ENCODE measurements at places on chromosomes 13 and 19. TPM values are rescaled to one million over a fixed set of nuclear protein-coding genes. Genes with fewer than 3 reads are reported as not detected.
A peak's percentile ranks its signal among the peaks of the same experiment; 100 is the strongest.

DNA sequence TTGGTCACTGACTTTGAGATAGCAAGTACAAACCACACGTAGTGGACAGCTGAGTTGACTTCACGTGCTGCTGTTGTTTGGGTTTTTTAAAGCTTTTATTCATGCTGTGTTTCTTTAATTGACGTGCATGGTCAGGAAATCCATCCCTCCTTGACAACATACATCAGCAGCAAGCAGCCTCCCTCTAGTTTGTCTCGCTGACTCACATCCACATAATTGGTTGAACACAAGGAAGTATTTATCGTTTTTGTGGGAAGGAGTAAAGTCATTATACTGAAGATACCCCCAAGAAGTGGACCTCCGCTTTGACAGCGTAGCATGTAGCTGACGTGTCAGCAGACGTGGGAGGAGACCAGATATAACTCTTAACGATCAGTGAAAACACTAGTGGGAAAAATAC, 355.8 kb downstream of the MYO16 start:
- no peak overlapping the region for H3K27ac ChIP-seq
- H3K4me1 ChIP-seq, result no peaks in the 10 kb centered on the region
- no peak overlapping the region for H3K4me3 ChIP-seq
- no peak for DNase-seq

GRCh38 chr19:58182577-58182988, 278 bp upstream of the ZNF274 start:
- no peak for DNase-seq
- peak overlapping the region; percentile 87 for H3K4me3 ChIP-seq

- no peaks in the 10 kb centered on the region for H3K27me3 ChIP-seq
- no peak for DNase-seq
- no peaks in the 10 kb centered on the region for H3K36me3 ChIP-seq
- H3K4me1 ChIP-seq, result no peaks in the 10 kb centered on the region
- no peak overlapping the region for H3K27ac ChIP-seq
- no peak overlapping the region for H3K4me3 ChIP-seq
Observed at GRCh38 chr19:29806098-29806866, 5.5 kb upstream of the CCNE1 start.

DNA sequence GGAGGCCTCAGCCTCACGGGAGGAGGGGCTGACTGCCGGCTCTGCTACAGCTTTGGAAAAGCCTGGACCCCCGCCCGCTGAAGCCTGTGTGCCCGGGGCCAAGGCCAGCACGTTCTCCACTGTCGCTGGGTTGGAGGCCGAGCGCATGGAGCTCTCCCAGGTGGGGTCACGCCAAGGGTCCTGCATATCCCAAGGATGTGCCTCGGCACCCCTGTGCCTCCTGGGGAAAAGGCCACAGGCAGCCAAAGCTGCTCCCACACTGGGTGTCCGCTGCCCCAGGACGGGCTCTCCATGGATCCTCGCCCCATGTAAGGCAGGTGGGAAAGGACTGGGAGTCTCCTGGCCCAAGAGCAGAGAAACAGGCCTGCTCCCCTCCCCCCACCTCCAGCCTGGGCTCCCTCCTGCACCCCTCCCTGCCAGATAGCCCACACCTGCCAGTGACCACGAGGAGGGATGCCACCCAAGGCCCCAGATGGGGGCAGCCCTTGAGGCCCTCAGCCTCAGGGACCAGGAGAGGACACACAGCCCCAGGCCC, 64.0 kb downstream of the MLLT1 start:
- H3K27me3 ChIP-seq, result no peaks in the 10 kb centered on the region
- no peak for DNase-seq
- no peaks in the 10 kb centered on the region for H3K36me3 ChIP-seq
- H3K4me1 ChIP-seq, result no peaks in the 10 kb centered on the region

CDX2 gene
- not detected for total RNA-seq

SLC15A1 gene
- total RNA-seq, result not detected
